Islet precursor cell (in vitro differentiated cells): ENCODE measurements at places on chromosomes 3 and 15.

- no peak for DNase-seq
Observed at GRCh38 chr15:75663931-75664421, 16.3 kb downstream of the SNX33 start.

GRCh38 chr3:149536429-149536828 is 61.9 kb downstream of the TM4SF4 start:
- peak; percentile 91 for DNase-seq

DNA sequence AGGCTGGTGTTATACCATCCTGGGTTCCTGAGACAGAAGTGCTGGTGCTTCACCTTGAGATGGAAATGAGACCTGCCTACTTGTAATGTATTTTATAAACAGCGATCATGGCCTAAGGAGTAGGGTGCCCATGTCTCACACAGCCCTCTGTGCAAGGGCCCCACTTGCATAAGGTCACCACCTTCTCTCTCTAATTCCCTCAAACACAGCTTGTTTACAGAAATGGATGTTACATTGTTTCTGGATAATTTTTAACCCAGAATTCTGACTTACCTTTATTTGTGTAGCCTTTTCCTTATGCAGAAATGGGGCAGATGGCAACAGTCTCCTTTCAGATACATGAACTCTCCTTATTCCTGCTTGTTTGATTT is 95.1 kb upstream of the UMPS start:
- no peak for DNase-seq

GRCh38 chr3:119304201-119304713 is 10.1 kb downstream of the ARHGAP31 start:
- peak; percentile 78 for DNase-seq

GRCh38 chr3:33977227-33977626 is 178.8 kb downstream of the PDCD6IP start:
- DNase-seq, result no peak

DNA sequence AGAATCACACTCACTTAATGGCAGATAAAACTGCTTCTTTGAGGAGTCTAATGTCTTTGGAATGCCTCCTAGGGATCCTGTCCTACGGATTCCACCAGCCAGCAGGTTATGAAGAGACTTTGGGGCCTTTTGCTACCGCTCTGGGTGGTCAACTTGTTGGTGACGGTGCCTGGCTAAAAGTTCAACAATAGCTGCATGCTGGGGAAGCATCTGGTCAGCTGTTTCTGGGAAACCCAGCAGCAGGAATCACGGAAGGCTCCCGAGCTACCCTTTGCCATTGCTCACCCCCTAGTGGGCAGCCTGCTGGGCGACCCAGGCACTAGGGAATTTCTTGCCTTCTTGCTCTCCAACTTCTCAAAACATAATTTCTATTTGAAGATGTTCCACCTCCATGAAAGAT is 263.3 kb downstream of the NEK10 start:
- DNase-seq, result peak; percentile 77

DNA sequence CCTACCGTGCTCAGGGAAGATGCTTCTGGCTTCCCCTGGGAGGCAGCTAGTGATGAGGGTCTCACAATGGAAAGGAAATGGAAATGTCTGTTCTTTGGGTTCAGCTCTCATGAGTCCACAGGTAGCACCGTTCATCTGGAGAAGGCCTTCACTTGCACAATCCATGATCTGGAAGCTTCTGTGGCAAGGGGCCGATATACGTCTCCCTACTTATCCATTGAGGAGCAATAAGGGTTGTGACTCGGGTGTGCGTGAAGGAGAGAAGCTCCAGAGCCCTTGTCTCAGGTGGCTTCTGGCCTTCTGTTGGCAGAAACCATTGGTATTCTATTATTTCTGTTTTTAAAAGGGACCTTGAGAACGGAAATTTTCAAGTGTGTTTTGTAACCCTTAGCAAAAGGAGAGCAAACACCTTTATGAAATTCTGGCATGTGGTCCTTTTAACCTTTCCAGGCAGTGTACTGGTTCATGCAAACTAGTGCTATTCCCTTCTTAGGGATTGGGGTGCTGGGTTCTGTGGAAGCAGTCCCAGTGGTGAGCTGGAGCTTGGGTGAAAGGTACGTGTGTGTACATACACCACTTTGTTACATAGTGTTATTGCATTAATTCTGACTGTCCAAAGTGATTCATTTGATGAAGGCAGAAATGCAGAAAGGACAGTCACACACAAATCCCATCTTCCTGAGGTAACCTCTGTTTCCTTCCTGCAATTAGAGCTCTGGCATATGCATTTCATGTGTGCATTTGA is 32.5 kb downstream of the KLF13 start:
- no peak for DNase-seq

DNA sequence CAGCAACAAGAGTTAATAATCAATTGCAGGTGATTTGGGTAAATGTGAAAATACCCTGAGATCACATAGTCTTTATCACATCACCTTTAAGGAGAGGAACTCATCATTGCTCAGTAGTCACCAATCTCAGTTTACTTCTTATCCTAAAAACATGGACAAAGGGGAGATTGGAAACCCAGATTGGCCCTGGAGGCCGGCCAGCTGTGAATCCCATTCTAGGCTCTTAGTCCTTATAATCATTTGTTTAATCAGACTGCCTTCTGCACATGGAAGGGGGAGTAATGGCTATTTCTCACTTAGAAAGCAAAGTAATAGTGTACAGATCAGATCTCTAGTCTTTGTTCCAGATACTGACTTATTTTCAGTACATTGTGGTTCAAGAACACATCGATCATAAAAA is 37.2 kb upstream of the CPB1 start:
- no peak for DNase-seq

DNA sequence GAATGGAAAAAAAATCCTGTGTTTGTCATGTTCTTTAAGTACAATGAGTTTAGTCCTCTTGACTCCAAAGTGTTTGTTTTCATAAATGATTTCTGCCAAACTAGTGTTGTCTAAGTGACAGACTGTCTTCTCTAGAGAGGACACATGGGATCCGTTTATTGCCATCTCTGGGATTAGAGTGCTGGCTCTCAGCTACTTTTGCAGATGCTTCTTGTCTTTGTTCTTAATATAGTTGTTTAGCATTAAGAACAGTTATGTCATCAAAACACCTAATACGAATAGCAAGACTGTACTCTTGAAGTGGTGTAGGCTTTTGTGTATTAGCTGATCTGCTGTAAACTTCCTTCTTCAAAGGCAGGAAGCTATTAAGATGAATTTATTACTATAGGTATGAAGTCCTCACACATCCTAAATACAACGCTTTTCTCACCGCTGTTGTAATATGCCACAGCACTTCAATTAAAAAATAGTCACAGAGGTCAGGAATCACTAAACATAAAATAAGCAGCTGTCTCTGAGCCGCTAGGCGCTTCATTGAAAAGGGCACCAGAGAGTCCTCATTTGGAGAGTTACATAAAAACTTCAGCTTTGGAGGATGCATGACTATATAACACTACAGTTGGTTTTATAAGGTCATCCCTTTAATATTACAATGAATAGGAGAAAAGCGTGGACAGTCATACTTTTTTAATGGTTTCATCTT is 128.3 kb upstream of the ZNF385D start:
- no peak for DNase-seq

DNA sequence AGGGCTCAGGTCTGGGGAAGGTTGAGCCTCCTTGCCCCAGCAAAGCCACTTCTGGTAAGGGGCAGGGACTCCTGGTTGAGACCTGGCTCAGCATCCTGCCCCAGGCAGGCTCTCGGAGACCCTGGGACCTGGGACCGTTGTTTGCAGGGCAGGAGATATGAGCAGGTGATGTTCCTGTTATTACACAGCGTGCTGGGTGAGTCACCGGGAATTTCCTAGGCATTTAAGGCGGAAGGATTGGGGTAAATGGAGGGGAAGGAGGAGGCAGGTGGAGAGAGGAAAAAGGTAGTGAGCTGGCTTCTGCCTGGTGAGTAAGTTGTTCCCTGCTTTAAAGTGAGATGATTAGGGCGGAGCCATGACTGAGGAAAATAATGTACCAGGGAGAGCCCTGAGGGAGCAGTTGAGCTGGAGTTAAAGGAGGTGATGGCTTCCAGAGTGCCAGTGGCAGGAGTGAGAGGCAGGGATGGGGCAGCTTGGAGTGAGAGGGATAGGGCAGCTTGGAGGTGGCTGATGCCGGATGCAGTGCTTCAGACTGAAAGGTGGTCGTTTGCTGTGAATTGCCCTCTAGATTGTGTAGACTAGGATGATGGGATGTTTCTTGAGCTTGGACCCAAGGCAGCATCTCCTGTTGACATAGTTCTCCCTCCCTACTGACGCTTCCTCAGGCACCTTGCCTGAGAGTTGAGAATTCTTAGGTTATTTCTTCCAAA is 79.4 kb downstream of the AAGAB start:
- peak; percentile 96 for DNase-seq

DNA sequence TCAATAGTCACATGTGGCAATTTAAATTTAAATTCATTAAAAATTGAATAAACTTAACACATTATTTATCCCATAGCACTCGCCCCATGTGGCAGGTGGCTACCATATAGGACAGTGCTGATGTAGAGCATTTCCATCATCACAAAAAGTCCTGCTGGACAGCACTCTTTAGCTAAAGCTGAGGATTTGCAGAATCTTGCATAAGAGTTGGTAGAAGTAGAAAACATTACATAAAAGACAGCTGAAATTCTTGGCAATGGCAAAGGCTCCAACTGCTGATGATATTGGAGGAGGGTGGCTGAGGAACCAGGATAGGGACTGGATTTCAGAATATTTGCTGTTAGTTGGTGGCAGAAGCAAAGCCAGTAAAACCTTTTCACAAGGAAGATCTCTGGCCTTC is 230.7 kb upstream of the SATB1 start:
- DNase-seq, result no peak

DNA sequence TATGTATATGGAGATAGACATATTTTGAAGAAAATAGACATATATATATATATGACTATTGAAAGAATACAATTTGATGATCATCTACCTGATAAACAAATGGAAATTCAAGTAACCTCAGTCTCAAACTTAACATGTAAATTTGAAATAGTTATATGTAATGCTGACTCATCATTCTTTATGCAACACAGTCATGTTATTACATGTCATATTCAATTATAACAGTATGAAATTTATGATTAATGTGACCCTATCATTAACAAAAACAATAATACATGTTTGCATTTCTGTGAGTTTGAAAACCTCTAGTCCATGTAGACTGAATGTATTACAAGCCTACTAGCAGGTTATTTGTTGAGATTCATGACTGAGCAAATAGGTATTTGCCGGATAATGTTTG is 204.1 kb downstream of the CADM2 start:
- no peak for DNase-seq

DNA sequence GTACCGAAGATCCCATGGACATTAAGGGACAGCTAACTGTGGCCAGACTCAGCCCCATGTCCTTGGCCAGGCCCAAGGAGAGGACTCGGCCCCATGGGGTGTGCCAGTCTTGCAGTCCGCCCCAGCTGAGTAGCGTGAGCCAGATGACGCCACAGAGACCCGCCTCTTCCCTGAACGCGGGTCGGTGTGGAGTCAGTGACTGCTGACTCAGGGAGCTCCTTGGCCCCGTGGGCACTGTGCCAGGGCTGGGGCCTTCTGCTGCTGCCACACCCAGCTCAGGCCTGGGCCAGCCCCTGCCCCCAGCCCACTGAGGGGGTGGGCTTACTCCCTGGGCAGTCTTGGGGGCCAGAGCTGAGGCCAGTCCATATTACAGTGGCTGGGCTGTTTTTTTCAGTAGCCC is 52.8 kb downstream of the PLXNA1 start:
- DNase-seq, result no peak

GRCh38 chr15:42494998-42495360 is 455 bp upstream of the SNAP23 start:
- DNase-seq, result no peak

GRCh38 chr3:45224824-45225464 is 1.1 kb downstream of the TMEM158 start:
- DNase-seq, result peak; percentile 93

GRCh38 chr15:71198846-71199245 is 83.6 kb downstream of the THSD4 start:
- no peak for DNase-seq

- DNase-seq, result no peak
Observed at GRCh38 chr15:47961401-47962090, 159.2 kb upstream of the SLC24A5 start.

GRCh38 chr15:40942878-40943277 is 10.4 kb upstream of the CHAC1 start:
- no peak for DNase-seq

- DNase-seq, result no peak
Observed at GRCh38 chr15:94028121-94028520, 203.2 kb upstream of the MCTP2 start.

GRCh38 chr3:157631478-157631877 is 128.3 kb upstream of the VEPH1 start:
- no peak for DNase-seq

GRCh38 chr3:24137958-24138875 is 193.1 kb downstream of the NR1D2 start:
- no peak for DNase-seq

DNA sequence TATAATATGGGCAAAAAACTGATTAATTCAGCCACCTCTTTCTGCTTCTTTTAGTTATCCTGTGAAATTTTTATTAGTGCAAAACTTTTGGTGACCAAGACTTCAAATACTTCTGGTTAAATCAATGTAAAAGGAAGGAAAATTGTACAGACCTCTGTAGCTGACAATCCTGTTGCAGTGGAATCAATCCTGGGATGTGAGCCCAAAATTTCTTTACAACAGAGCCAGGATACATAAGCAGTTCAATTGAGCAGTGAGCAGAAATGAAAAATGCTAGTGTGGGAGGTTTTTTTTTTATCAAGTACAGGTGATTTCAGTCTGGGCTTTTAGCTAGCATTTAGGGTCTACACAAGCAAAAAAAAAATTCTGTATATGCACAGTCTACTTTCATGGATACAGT is 398.0 kb downstream of the OTOL1 start:
- DNase-seq, result no peak

GRCh38 chr3:153513236-153513635 is 351.2 kb downstream of the RAP2B start:
- DNase-seq, result no peak

DNA sequence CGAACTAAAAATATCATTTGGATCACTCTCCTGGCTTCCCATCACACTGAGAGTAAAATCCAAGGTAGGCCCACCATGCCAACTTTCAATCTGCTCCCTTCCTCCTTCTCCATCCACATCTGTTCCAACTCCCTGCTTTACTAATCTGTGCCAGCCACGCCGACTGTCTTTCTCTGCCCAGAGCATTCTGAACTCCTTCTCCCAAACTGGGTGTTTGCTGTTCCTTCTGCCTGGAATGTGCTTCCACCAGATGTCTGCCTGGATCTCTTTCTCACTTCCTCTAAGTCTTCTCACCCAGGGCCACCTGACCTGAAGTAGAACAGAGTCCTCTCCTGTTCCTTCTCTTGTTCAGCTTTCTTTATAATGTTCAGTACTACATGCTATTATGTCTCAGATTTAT is 5.6 kb upstream of the ARL8B start:
- DNase-seq, result no peak

- no peak for DNase-seq
Observed at GRCh38 chr3:152097120-152097519, 171.6 kb upstream of the MBNL1 start.

GRCh38 chr3:62712746-62713145 is 162.5 kb downstream of the CADPS start:
- no peak for DNase-seq

GRCh38 chr3:153038779-153039178 is 123.2 kb upstream of the RAP2B start:
- no peak for DNase-seq

GRCh38 chr3:177885063-177885462 is 651.2 kb upstream of the KCNMB2 start:
- DNase-seq, result no peak
